Suppressor macrophage treated with lipopolysaccharide for 4 hours (primary cell): ENCODE measurements at places on chromosomes 11 and 22.

DNA sequence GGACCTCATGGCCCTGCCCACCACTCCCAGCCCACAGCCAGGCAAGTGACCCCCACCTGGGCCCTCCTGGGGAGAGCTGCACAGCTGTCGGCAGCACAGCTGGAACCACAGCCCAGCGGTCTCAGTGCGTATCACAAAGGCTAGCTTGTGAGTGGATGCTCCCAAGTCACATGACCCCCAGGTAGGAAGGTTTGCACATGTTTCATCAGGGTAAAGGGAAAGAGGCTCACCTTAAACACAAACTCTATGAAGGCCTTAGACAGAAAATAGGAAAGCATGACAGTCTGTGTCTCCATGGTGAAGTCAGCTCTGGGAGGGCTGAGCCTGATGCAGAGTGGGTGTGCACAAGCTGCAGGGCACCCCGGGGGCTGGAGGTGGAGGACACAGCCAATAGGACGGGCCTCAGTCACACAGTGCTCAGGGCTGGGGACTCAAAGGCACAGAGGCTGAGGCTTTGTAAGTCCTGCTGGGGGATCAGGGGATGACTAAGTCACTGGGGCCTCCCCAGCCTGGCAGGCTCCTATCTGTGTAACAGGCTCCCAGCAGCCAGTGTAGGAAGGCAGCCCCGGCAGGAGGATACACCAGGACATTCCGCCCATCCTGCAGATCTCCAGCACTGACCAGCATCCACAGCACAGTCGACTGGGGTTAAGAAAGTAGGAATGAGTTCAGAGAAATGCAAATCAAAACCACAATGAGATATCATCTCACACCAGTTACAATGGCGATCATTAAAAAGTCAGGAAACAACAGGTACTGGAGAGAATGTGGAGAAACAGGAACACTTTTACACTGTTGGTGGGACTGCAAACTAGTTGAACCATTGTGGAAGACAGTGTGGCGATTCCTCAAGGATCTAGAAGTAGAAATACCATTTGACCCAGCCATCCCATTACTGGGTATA is 22.0 kb downstream of the CELSR1 start:
- no peak for DNase-seq

- DNase-seq: no peak
These were observed 346.0 kb downstream of the BUD13 start for GRCh38 chr11:116426761-116427160.

DNA sequence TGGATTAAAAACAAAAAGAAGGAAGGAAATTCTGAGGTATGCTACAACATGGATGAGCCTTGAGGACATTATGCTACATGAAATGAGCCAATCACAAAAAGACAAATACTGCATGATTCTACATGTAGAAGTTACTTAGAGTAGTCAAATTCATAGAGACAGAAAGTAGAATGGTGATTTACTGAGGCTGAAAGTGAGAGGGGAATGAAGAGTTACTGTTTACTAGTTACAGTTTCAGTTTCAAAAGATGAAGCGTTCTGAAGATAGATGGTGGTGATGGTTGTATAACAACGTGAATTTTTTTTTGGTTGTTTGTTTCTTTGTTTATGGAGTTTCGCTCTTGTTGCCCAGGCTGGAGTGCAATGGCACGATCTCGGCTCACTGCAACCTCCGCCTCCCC is 9.5 kb downstream of the OR5P2 start:
- DNase-seq: no peak

GRCh38 chr11:115941481-115941993 is 437.3 kb upstream of the CADM1 start:
- peak; percentile 97 for DNase-seq

DNA sequence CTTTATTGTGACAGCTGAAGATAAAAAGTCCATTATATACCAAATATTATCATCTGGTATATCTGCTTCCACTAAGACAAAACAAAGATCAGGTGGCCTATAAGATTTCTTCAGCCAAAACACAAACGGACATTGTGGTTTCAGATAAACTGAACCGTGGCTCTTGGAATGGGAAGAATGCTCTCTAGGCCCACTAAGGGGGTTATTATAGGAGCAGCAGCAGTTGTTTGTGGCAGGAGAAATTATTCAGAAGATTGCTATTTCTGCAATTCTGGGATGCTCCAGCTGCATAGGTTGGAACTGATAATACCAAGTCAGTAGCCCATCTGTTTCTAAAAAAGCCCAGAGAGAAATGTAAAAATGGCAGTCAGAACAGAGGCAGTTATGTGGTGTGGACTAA is 145.3 kb downstream of the NCAM1 start:
- no peak for DNase-seq

- DNase-seq: no peak
These were observed 5.6 kb downstream of the TUB start for GRCh38 chr11:8086571-8086970.

GRCh38 chr11:65204646-65205601 is 23.2 kb downstream of the CAPN1 start:
- peak; percentile 50 for DNase-seq

DNA sequence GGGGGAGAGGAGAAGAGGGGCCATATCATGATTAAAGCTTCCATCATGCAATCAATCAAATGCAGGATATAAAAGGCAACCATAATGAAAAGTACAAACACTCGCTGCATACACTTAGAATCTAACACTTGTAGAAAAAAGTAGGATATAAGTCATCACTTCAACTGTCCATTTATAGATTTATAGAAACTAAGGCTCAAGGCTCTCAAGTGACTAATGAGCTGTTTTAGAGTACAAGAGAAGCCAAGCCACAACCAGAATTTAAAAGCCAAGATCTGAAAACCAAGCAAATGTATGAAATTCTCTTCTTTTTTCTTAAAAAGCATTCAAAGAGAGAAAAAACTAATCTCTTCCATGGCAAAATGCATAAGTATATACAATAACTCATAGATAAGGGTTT is 160.2 kb upstream of the BLID start:
- DNase-seq: no peak

DNA sequence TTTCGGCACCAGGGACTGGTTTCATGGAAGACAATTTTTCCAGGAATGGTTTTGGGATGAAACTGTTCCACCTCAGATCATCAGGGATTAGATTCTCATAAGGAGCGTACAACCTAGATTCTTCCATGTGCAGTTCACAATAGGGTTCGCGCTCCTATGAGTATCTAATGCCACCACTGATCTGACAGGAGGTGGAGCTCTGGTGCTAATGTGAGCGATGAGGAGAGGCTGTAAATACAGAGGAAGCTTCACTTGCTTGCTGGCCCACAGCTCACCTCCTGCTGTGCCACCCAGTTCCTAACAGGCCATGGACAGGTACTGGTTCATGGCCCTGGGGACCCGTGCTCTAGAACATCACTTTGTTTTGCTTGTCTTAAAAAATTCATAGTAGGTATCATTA is 41.8 kb upstream of the AMPD3 start:
- peak; percentile 64 for DNase-seq

DNA sequence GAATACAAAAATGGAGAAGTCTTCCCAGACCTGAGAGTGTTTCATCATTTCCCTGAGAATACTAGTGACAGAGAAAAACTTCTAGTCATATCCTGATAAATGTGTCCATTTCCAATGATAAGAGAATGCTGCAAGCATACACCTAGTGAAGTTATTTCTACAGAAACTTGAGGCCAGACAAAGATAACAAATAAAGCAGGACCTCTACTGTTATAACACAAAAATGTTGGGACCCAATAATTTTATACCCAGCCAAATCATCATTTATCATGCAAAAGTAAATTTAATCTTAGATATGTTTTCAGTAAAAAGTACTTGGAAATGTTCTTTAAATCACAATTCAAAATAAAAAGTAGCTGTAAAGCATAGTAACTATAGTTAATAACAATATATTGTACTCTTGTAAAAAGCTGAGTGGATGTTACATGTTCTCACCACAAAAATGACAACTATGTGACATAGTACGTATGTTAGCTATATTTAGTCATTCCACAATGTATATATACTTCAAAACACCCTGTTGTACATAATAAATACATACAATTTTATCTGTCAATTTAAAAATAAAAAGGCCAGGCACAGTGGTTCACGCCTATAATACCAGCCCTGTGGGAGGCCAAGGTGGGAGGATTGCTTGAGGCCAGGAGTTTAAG is 12.6 kb downstream of the RRAS2 start:
- DNase-seq: no peak

- no peak for DNase-seq
These were observed 74.1 kb downstream of the COMMD9 start for GRCh38 chr11:36214976-36215692.

DNA sequence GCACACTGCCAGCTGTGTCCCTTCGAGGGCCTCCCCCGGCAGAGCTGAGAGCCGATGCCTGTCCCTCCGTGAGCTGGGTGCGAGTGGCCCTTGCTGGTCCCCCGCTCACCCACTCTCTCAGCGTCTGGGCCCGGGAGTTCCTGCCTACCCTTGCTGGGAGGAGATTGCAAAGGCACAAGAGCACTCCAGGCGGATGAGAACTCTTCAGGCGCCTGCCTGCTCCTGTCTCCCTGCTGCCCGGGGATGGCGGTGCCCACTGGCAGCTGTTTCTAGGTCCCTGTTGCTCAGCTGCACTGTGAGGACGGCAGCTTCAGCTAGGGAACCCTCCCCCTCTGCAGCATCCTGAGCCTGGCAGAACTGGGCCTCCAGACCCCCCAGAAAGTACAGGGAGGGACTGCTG is 61.1 kb downstream of the FLRT1 start:
- no peak for DNase-seq

- no peak for DNase-seq
These were observed 37.2 kb upstream of the NAV2 start for GRCh38 chr11:19675397-19675796.

GRCh38 chr22:31683181-31684105 is 21.4 kb upstream of the PISD start:
- DNase-seq: no peak

DNA sequence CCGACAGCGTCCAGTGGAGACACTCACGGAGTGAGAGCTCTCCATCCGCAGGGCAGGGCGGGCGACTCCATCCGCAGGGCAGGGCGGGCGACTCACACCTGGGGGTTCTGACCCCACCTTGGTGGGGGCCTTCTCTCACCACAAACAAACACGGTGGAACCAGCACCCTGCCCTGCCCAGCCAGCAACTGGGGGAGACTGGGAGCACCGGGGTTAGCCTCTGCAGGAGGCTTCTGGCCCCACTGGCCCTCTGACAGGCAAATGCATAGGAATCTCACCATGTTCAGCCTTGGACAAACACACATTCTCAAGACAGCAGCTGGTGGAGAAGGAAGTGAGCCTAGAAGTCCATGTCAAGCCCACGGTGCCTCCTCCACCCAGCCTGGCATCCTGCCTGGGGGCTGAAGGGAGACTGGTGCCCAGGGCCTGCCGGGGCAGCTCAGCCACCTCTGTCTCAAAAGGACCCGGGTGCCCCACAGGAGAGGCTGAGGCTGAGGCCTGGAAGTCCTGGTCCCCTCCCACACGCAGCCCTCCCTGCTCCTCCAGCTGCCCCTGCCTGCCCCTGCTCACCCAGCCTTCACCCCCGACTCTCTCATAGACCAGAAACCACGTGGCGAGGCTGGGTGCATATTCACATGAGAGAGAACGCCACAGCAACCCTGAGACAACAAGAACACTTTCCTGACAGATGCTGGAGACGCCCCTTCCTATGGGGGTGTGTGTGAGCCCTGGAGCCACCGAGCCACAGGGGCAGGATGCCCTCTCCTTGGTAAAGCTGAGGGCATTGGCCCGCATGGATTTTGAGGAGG is 98.4 kb upstream of the B3GAT1 start:
- no peak for DNase-seq

- no peak for DNase-seq
These were observed 353.5 kb upstream of the B3GAT1 start for GRCh38 chr11:134765565-134765964.

DNA sequence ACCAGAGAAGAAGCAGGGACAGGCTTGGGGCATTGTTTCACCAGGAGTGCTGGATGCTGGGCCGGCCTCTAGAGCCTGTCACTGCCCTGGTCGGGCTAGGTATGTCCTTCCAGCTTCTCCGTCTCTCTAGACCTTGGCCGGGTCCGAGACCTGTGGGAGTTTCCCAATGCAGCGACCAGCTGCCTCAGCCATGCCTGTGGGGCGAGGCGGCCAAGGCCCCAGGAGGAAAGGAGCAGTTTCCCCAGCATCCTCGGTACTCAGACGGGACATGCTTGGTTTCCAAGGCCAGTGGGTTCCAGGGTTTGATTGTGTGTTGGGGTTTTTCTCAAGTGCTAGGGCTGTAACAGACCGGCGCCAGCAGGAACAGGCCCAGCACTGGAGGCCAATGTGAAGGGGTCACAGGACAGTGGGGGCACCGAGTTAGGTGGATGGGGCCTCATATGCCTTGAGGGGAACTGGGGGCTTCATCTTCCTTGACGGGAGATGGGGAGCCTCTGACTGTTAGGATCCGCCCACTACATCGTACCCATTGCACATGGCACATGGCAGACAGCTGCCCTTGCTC is 339.0 kb downstream of the TBC1D22A start:
- no peak for DNase-seq
